ENCODE measurements at places on chromosomes 3 and 15.

- DNase-seq: no peak
Measured at GRCh38 chr3:16178628-16178988, 4.1 kb downstream of the GALNT15 start.

DNA sequence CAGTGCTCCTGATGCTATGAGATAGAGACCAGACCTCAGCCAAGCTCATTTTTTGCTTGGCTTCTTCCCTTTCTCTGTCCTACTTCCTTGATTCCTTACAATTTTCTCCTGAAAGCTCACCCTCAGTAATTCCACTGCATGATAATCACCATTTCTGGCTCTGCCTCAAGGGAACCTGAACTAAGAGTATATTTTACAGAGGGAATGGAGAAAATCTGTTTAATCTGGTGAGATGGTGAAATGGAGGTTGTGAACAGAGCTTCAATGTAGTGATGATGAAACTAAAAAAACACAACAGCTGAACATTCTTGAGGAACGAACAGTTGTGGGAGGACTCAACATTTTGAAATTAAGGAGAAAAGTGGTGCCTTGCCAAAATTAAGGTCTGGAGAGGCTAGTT, 16.3 kb downstream of the HHLA2 start:
- DNase-seq: no peak

DNA sequence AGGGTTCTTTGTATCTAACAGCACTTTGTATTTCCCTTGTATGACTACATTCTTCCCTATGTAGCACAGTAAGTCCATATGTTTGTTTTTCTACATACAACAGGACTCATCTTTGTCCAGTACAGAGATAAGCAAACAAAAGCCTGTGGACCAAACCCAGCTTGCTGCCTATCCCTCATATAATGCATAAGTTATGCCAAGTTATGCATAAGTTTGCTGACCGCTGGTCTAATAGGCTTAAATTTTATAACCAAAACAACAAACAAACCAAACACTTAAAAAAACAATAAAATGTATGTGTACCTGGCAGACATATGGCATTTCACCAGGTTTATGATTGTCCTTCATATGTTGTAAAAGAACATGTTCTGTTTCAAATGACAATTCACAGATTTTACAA, 56.0 kb downstream of the ZNF280D start:
- no peak for DNase-seq

- no peak for DNase-seq
Measured at GRCh38 chr3:138769616-138770015, 65.1 kb downstream of the PIK3CB start.

DNA sequence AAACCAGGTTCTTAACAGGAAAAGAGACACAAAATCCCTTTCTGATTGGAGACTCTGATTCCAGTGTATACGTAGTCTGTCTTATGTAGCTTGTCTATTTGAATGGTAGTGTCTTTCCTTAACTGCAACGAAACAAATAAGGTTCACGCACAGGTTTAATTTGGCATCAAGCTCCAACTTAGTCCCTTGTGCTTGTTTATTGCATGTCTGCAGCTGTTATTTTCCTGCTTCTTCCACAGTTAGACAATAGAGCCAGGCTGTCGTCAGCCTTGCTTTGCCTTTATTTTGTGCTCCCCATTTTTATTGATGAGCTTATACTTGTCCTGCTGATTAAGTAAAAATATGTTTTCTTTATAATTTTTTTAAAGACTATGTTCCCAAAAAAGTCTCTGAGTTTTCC, 152.7 kb upstream of the CDIN1 start:
- DNase-seq: no peak

DNA sequence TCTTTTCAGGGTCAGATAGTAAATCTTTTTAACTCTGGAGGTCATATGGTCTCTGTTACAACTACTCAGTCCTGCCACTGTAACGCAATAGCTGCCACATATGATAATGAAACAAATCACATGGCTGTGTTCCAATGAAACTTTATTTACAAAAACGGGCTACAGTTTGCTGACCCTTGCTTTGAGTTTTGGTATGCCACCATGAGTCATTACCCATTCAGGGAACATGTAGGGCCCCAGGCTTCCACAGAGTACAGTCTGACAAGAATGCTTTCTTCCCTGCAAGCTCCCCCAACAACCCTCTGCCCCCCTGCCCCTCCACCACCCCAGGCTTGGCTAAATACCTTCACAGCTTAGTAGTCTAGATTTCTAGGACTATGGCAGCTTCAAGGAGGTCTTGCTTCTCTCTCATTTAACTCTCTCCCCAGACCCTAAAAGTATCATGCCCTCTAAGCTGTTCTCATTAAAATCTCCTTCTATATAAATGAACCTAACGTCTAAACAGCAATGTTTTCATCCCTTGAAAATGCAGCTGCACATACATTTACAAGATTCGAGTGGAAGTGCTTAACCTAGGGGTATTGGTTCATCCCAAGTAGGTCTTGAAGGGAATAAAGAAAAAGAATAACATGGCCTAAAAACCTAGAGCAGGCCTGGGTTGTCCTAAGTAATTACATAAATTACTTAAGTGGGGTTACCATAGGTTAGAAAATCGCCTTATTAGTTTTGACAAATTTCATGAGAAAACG, 117.8 kb upstream of the PRICKLE2 start:
- no peak for DNase-seq

DNA sequence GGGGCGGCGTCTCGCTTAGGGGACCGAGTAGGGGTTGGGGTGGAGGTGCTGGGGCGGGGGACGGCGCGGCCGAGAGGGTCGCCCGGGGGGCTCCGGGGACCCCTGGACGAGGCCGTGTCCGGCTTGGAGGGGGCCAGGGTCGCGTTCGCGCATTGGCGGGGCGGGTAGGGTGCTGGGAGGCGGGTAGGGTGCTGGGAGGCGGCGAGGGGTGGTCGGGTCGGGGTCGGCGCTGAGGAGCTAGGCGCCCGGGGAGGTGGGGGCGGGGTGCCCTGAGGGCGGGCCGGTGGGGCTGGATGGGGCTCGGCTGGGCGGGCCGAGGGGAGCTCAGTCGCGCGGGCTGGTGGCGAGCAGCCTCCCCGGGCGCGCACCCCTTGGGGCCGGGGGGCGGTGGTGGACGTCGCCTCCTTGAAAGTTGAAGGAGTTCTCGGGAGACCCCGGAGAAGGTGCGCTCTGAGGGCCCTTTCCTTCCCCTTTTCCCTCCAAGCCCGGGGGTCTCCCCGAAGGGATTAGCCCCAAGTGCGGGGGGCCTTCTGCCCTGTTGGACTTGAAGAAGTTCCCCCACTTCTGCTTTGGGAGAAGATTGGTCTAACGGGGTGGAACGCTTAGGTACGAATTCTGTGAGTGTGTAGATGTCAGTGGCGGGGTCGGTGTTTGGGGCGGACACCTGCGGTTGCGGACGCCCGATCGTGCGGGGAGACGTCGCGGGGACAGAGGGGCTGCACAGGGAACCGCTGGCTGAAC, 543 bp downstream of the MEF2A start:
- DNase-seq: no peak

DNA sequence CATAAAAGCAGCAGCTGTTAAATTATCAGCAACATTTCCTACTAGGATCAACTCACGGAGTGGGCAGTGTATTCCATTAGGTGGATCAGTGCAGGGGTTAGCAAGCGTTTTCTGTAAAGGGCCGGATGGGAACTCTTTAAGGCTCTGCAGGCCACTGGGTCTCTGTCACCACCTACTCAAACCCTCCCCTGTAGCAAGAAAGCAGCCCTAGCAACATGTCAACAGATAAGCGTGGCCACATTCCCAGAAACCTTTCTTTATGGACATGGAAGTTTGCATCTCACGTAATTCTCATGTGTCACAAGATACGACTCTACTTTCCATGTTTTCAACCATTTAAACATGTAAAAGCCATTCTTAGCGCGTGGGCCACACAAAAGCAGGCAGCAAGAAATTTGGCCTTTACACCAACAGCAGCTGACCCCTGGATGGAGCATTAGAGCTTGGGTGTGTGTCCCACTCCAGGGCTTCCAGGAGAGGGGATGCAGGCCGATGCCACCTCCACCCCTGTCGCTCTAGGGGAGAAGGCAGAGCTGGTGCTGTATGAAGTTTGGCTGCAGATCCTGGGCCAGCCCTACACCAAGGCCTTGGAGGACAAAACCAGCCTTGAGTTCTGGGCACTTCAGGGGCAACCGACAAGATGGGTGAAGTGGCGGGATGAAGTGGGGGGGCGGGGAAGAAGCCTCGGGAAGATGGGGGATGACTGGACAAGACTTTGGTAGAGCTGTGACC, 48.2 kb upstream of the CSPG4 start:
- no peak for DNase-seq

GRCh38 chr3:44906997-44907396, 32.6 kb downstream of the TGM4 start:
- DNase-seq: no peak

GRCh38 chr15:31024330-31024729, 32.9 kb upstream of the MTMR10 start:
- DNase-seq: no peak

DNA sequence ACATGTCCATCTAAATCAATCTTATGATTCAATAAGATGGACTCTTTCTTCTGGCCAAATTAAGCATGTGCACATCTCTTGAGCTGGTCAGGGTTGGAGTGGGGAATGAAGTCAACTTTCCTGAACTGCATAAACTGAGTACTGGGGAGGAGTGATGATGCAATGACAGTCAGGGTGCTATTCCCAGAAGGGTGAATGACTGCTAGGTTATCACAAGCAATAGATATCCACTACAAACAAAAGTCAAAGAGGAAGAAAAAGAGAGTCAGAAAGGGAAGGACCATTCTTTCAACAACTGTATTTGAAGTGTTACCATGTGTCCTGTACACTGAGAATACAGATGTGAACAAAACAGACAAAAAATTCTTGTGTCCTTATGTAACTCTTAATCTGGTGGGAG, 70.0 kb downstream of the ALCAM start:
- no peak for DNase-seq

DNA sequence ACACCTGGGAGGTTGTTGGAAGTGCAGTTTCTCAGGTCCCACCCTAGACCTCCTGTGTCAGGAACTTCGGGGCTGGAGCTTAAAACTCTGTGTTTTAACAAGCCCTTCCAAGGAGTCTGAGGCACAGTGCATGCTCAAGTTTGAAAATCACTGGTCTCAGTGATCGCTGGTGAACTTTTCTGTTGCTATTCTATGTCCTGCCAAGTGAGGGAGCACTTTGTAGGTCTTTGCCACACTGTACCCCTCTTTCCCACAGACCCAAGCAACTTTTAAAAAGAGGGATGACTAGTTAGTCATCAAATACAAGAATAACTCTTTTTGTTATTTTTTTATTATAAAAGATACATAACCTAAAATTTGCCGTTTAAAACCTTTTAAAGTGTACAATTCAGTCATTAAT, 133.7 kb downstream of the AGBL1 start:
- DNase-seq: no peak

All from SIG-M5 (cell line).